Transverse colon (tissue), 4 donors: ENCODE measurements at places on chromosomes 6 and 20. TPM values are rescaled to one million over a fixed set of nuclear protein-coding genes. Genes with fewer than 3 reads are reported as not detected.

The CD83 gene
- total RNA-seq, result 1.2 TPM

The TREML1 gene
- total RNA-seq, result not detected

The CGA gene
- total RNA-seq, result not detected

GRCh38 chr6:121858986-121859385 lies 423.5 kb downstream of the GJA1 start:
- no peaks in the 10 kb centered on the region for H3K36me3 ChIP-seq
- H3K4me3 ChIP-seq, result no peak overlapping the region
- no peaks in the 10 kb centered on the region for H3K27me3 ChIP-seq
- DNase-seq, result no peak

- H3K36me3 ChIP-seq, result no peaks in the 10 kb centered on the region
- peak; percentile 94 for DNase-seq
- H3K27ac ChIP-seq, result peak within 1 kb of the TSS; percentile 94
- peak within 1 kb of the TSS; percentile 58 for H3K4me3 ChIP-seq
- H3K27me3 ChIP-seq, result no peaks in the 10 kb centered on the region
These were observed at the start of gene SAYSD1 for GRCh38 chr6:39114704-39115599. Gene SAYSD1, minus strand, starts transcription at chr6:39115186. Its CDS starts 97 bp downstream, at chr6:39115089.

GRCh38 chr20:58459058-58459750 lies 56.0 kb downstream of the APCDD1L start:
- no peaks in the 10 kb centered on the region for H3K27me3 ChIP-seq
- no peaks in the 10 kb centered on the region for H3K36me3 ChIP-seq
- H3K27ac ChIP-seq, result no peak overlapping the region
- H3K4me3 ChIP-seq, result no peak overlapping the region
- no peak for DNase-seq

- no peak overlapping the region for H3K4me3 ChIP-seq
- peaks cover 19% of the 10 kb centered on the region for H3K4me1 ChIP-seq
- DNase-seq, result peak; percentile 28
- peak overlapping the region; percentile 42 for H3K27ac ChIP-seq
These were observed 174.7 kb downstream of the TMEM242 start for GRCh38 chr6:157148391-157149323.

GRCh38 chr6:72262254-72262653 lies 359.6 kb upstream of the KCNQ5 start:
- H3K4me1 ChIP-seq, result no peaks in the 10 kb centered on the region
- DNase-seq, result no peak
- H3K36me3 ChIP-seq, result no peaks in the 10 kb centered on the region
- no peak overlapping the region for H3K4me3 ChIP-seq
- no peaks in the 10 kb centered on the region for H3K27me3 ChIP-seq
- no peak overlapping the region for H3K27ac ChIP-seq
